ENCODE measurements at places on chromosomes 13 and 19.

DNA sequence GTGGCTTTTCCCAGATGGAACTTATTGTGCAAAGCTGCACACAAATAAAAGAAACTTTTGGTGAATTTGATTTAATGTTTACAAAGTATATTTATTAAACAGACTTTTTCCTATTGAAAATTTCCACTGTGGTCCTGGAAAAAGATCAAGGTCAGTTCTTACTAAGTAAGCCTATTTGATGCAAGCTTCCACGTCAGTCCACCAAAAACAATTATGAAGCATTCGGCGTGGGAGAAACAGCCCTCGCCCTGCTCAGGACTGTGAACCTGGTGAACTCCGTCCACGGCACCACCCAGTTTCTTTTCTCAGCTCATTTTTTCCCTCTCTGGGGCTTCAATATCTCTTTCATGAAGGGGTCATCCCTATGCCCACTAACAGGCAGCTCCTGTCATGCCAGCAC lies 149.8 kb downstream of the EFNB2 start:
- no peak overlapping the region for H3K27ac ChIP-seq
- DNase-seq = no peak
- no peaks in the 10 kb centered on the region for H3K36me3 ChIP-seq
- H3K4me3 ChIP-seq = no peak overlapping the region
- no peaks in the 10 kb centered on the region for H3K27me3 ChIP-seq
- H3K4me1 ChIP-seq = no peaks in the 10 kb centered on the region

DNA sequence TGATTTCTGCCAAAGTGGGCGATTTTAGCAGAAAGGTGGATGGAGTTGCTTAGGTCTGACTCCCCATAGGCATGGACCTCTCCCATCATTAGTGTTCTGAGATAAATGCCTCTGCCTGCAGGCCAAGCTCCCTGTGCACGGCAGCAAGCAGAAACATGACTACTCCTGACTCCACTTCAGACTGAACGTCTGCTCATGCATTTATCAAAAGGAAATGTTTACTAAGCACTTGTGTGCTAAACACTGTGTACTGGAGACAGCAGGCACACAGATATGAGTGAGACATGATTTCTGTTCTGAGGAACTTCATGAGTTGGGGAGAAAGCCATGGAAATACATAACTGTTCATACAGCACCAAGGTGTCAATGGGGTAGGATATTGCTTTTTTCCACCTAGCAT lies 149.6 kb downstream of the MIPEP start:
- no peak overlapping the region for H3K27ac ChIP-seq
- no peak overlapping the region for H3K4me3 ChIP-seq
- H3K27me3 ChIP-seq = no peaks in the 10 kb centered on the region
- DNase-seq = no peak
- no peaks in the 10 kb centered on the region for H3K36me3 ChIP-seq
- no peaks in the 10 kb centered on the region for H3K4me1 ChIP-seq

DNA sequence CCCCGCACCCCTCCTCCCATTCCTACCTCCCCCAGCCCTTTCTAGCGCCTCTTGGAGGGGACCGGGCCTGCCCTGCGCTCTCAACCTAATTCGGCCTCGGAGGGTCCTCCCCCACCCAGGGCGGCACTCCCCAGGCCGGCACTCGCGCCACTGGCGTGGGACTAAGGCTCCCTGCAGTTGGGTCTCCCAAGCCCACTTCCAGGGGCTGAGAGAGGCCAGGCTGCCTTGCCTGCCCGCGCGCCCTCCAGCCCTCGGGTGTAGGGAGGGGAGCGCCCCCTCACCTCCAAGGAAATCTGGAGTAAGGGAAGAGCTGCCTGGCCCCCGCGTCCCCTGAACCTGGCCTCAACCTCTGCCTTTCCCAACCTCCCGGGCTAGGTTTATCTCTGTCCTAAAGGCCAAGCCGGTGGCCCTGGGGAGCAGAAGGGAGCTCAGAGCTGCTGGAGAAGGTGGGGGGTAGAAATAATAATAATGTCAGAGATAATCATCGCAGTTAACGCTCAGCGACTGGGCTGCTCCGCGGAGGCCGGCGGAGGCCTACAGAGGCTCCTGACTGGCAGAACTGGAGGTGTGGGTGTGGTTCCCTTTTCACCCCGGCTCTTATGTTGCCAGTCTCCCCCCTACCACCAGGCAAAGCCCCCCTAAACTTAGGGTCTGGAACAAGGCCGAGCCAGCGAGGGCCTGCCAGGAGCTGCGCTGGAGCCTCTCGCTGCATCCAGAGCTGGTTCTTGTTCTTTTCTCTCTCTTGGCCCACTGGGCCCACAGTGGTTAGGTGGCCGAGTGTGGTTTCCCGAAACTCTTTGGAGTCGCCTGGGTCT lies 9.6 kb downstream of the ZIC2 start:
- peaks cover 17% of the 10 kb centered on the region for H3K36me3 ChIP-seq
- H3K27ac ChIP-seq = peak overlapping the region; percentile 96
- H3K4me3 ChIP-seq = peak overlapping the region; percentile 23
- H3K27me3 ChIP-seq = no peaks in the 10 kb centered on the region

DNA sequence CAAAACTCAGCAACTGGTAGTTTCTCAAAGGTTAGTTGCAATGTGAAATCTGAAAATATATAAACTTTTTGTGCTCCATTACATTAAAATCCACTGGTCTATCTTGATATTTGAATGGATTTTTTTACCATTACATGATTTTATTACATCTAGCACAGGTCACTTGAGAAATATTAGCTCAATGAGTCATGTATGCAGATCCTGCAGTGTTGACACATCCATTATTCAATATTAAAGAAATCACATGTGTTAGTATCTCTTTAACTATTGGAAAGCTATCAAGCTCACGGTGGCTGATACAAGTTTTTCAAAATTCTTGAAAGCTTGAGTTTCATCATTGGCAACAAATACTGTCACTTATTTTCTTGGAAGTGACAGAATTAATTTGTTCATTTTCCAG lies 373.9 kb upstream of the TSHZ3 start:
- H3K27me3 ChIP-seq = no peaks in the 10 kb centered on the region
- DNase-seq = no peak
- H3K36me3 ChIP-seq = no peaks in the 10 kb centered on the region
- H3K4me3 ChIP-seq = no peak overlapping the region
- no peaks in the 10 kb centered on the region for H3K4me1 ChIP-seq

- H3K4me3 ChIP-seq = no peak overlapping the region
- no peaks in the 10 kb centered on the region for H3K4me1 ChIP-seq
- no peak overlapping the region for H3K27ac ChIP-seq
- H3K27me3 ChIP-seq = no peaks in the 10 kb centered on the region
Observed at GRCh38 chr13:96662036-96662435, 332.2 kb downstream of the OXGR1 start.

- no peak overlapping the region for H3K4me3 ChIP-seq
- no peaks in the 10 kb centered on the region for H3K36me3 ChIP-seq
- H3K27ac ChIP-seq = no peak overlapping the region
- DNase-seq = no peak
- no peaks in the 10 kb centered on the region for H3K27me3 ChIP-seq
- peaks cover 4% of the 10 kb centered on the region for H3K4me1 ChIP-seq
Observed at GRCh38 chr19:3179739-3180293, 1.2 kb downstream of the S1PR4 start.
